ELR (cell line): ENCODE measurements at places on chromosomes 16 and 17.

DNA sequence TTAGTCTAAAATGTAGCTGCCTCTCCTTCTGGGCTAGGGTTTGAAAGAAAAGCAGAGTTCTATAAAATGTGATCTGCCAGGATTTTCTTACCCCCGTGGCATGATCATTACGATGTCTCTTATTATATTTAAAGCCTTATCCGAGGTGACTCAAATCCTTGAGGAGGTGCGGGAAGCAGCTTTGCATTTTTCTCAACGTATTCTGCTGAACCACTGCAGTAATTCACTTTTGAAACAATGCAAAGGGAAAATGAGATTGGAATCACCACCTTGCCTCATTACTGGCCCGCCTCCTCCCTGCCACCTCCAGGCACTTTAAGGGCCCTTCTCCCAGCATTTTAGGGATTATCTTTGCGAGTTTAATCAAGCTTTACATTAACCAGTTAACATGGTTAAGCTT lies 9.7 kb upstream of the NOG start:
- DNase-seq, result no peak

DNA sequence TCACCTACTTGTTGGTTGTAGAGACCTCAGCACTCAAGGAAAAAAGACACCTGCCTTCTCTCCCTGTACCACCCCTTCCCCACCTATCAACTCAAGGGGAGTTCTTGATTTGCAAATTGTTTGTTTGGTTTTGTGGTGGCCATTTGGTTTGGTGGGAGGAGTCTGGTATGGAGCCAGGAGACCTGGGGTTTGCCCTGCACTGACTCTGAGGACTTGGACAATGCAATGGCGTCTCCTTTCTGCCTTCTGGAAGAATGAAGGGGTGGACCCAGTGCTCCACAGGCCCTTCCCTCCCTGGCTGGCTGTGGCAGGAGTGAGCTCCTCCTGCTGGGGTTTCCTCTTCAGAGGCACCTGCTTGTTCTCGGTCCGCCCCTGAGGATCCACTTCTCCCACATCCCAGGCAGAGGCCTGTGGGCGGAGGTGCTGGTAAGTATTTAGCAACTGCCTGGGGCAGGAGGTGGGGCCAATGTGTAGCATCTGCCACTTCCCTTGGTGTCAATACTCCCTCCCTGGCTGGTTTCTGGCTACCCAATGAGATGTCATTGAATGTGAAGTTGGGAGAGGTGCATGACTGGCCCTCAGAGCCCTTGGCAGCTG lies 164.5 kb downstream of the NTN1 start:
- no peak for DNase-seq

DNA sequence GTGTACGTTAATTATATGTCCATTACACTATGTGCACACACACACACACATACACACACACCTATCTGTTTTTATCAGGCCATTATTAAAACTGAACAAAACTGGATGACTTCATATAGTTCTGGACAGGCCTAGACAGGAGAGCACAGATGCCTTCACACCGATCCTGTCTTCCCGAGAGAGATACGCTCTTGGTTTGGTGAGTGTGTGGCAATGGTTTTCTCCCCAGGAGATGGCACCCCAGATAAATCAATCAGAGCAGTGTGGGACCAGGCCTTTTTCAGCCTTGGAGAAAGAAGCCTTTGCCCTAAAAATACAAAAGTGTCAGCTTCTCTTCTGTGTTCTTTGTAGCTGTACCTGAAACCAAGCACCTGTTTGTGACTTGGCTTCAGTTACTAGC lies 83.7 kb downstream of the CPPED1 start:
- no peak for DNase-seq

- DNase-seq, result no peak
Measured at GRCh38 chr17:78668847-78669246, 91.7 kb upstream of the DNAH17 start.
